LHCN-M2 (cell line): ENCODE measurements at places on chromosomes 12 and 14.

- no peak for DNase-seq
Measured at GRCh38 chr12:72313806-72314205, 41.6 kb downstream of the TRHDE start.

- peak; percentile 54 for DNase-seq
Measured at GRCh38 chr12:124510301-124510970, 57.0 kb downstream of the NCOR2 start.

DNA sequence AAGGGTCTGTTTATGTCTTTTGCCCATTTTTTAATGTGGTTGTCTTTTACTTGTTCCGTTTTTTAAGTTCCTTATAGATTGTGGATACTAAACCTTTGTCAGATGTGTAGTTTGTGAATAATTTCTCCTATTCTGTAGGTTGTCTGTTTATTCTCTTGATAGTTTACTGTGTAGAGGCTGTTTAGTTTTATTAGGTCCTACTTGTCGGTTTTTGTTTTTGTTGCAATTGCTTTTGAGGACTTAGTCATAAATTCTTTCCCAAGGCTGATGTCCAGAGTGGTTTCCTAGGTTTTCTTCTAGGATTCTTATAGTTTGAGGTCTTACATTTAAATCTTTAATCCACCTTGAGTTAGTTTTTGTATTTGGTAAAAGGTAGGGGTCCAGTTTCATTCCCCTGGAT lies 33.9 kb downstream of the SLC39A9 start:
- DNase-seq = no peak

GRCh38 chr12:71601546-71601945 lies 62.1 kb downstream of the ZFC3H1 start:
- DNase-seq = no peak
